ENCODE measurements at places on chromosomes 4 and X.

GRCh38 chrX:79452881-79453280 lies 85.7 kb upstream of the ITM2A start:
- no peaks in the 10 kb centered on the region for H3K4me1 ChIP-seq
- H3K27ac ChIP-seq = no peak overlapping the region
- H3K27me3 ChIP-seq = no peaks in the 10 kb centered on the region
- no peaks in the 10 kb centered on the region for H3K36me3 ChIP-seq
- no peak for DNase-seq
- H3K4me3 ChIP-seq = no peak overlapping the region

DNA sequence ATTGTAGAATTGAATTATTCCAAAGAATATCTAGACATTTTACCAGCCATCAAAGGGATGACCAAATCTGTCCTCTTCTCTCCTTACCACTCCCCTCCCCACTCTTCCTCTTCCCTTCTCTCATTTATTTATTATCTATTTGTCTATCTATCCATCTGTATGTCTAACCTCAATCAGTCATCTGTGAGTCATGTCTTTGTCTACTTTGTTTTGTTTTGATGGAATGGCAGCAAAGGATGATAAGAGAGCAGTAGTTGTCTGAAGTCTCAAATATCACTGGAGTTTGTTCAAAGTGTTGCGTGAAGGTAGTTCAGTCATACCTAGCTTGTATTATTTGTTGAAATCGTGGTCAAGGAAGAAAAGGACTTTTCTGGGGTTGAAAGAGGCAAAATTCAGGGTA lies 34.7 kb upstream of the PGRMC2 start:
- H3K27me3 ChIP-seq = no peaks in the 10 kb centered on the region
- H3K4me1 ChIP-seq = no peaks in the 10 kb centered on the region
- no peaks in the 10 kb centered on the region for H3K36me3 ChIP-seq

GRCh38 chr4:126182336-126182735 lies 867.6 kb downstream of the FAT4 start:
- no peaks in the 10 kb centered on the region for H3K27me3 ChIP-seq
- H3K4me3 ChIP-seq = no peak overlapping the region
- DNase-seq = no peak
- no peaks in the 10 kb centered on the region for H3K36me3 ChIP-seq
- no peaks in the 10 kb centered on the region for H3K4me1 ChIP-seq

DNA sequence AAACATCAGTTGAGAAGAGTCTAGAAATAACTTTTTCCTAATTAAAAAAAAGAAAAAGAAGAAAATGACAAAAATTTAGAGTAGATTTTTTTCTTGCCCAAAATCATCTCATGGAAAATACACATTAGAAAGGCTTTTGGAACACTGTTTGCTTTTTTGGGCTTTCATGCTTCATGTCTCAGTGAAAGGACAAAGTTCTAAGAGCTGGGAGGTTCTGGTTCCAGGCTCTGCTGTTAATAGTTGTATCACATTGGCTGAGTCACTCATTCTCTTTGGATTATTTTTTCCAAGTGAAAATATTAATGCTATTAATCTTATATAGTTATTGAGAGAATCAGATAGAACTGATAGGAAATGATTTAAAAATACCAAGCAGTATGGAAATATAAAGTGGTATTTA lies 32.9 kb upstream of the ETNPPL start:
- no peaks in the 10 kb centered on the region for H3K27me3 ChIP-seq
- H3K36me3 ChIP-seq = no peaks in the 10 kb centered on the region
- H3K4me1 ChIP-seq = no peaks in the 10 kb centered on the region
- no peak for DNase-seq
- H3K4me3 ChIP-seq = no peak overlapping the region
- H3K27ac ChIP-seq = no peak overlapping the region

DNA sequence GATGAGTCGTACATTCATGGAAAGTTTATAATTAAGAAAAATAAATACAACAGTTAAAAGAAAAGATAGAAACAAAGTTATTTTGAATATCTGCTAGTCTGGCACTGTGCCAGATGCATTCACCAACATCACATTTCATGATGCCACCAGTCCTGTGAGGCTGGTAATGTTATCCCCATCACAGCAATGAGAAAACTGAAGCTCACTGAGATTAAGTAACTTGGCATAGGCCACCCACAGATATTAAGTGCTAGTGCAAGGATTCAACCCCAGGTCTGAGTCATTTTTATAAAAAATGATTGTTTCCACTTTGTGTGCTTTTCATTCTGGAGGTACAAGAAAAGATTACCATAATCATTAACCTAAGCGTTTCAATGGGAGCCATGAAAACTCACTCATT lies 65.0 kb upstream of the IL15 start:
- H3K4me1 ChIP-seq = no peaks in the 10 kb centered on the region
- H3K4me3 ChIP-seq = no peak overlapping the region
- no peaks in the 10 kb centered on the region for H3K36me3 ChIP-seq
- no peak overlapping the region for H3K27ac ChIP-seq
- no peak for DNase-seq
- H3K27me3 ChIP-seq = no peaks in the 10 kb centered on the region

DNA sequence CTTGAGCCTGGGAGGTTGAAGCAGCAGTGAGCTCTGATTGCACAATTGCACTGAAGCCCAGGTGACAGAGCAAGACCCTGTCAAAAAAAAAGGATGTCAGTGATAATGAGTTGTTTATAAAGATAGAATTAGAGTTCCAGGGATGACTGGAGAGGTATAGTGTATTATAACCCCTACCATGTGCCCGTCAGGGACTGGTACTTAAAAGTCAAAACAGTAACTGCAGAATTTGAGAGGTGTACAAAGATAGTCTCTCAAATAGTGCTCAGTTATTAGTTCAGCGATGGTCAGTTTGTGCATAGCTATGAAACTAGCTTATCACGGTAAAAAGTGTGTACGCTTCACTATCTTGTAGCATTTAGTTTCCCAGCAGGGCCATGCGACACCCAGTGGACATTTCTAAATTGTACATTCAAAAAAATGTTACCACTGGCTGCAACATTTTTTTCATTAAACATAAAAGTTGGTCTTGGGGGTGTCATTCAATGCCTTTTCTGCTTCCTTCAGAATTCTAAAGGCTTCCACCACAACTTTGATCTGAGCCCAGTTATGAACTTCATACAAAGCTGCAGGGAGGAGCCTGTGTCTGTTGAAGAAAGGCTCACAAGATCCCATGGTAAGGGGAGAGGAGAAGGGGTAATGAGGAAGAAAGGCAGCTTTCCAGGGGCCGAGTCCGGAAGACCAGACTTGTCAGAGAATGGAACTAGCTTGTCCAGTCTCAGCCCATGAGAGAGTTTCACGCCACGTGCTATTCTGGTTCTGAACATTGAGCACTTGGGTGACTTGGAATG lies 9.2 kb upstream of the GYG2 start:
- H3K4me3 ChIP-seq = no peak overlapping the region
- DNase-seq = peak; percentile 14
- H3K36me3 ChIP-seq = no peaks in the 10 kb centered on the region
- H3K4me1 ChIP-seq = no peaks in the 10 kb centered on the region
- no peak overlapping the region for H3K27ac ChIP-seq

- H3K27ac ChIP-seq = no peak overlapping the region
- no peak overlapping the region for H3K4me3 ChIP-seq
These were observed 4.5 kb downstream of the MED28 start for GRCh38 chr4:17618926-17619325.

DNA sequence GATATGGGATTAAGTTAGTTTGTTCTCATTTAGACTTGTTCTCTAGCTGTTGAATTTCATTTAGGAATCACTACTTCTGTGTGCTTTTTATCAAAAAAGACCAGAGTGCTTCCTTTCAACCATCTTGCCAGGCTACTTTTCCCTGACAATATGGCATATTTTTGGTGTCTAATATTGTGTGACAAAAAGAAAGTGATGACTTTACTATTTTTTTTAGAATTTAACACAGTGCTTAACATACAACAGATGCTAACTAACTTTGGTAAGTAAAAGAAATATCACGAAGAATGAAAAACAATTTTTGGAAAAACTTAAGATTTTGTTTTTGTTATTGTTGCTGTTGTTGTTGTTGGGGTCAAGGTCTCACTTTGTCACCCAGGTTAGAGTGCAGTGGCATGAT lies 462.2 kb upstream of the PABPC4L start:
- DNase-seq = no peak
- no peaks in the 10 kb centered on the region for H3K27me3 ChIP-seq
- H3K4me1 ChIP-seq = no peaks in the 10 kb centered on the region
- H3K27ac ChIP-seq = no peak overlapping the region

DNA sequence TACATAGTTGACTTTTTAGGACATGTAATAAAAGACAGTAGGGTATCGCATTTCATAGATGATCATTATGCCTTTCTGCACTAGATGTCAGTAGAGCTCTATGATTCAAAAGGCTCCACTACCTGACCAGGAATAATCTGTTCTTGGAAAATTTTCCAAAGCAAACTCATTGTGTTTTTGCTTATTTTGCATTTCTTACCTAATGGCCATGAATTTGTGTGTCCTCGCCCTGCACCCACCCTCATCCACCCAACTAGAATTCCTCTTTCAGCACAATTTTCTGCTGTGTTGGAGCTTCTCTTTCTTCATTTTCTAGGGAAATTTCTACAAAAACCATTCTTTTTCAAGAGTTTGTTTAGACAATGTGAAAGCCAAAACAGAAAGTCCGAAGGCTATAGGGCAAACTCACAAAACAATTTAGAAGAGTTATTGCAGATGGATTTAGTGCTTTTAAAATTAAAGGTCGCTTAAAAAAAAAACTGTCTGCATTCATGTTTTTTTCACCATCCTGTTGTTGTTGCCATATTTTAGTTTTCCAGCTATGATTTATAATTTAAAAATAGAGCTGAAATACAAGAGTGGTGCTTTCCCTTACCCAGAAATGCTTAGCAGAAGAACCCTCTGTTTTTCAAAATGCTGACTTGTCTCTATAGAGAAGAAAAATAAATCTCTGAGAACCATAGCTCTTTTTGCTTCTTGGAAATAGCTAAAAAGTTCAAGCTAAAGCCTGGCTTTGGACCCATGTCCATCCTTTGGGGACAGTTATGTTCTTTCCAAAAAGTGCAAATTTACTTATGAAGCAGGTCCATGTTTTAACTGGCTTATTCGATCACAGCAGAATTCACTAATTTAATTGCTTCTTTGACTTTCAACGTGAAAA lies 183.7 kb downstream of the SPATA18 start:
- no peaks in the 10 kb centered on the region for H3K27me3 ChIP-seq
- H3K27ac ChIP-seq = no peak overlapping the region

GRCh38 chr4:53089936-53090729 lies 228.0 kb downstream of the RASL11B start:
- DNase-seq = no peak
- no peak overlapping the region for H3K27ac ChIP-seq
- H3K4me1 ChIP-seq = no peaks in the 10 kb centered on the region
- no peak overlapping the region for H3K4me3 ChIP-seq
- no peaks in the 10 kb centered on the region for H3K27me3 ChIP-seq

DNA sequence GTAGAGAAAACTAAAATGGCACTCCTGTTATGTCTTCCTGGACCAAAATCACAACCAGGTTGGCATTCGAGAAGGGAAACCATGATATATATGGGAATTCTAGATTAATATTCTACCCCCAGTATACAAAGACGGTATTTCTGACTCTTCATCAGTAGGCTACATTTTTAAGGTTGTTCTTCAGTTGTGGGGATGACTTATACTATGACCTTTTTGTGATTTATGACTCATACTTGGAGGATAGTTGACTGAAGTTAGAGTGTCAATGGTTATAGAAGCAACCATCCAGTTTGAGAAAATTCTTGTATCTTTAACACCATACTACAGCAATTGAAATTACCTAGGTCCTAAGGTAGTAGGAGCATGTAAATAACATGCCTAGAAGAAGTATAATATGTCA lies 49.8 kb upstream of the CYSLTR1 start:
- H3K4me3 ChIP-seq = no peak overlapping the region
- H3K27ac ChIP-seq = no peak overlapping the region
- H3K36me3 ChIP-seq = no peaks in the 10 kb centered on the region
- DNase-seq = no peak
- H3K4me1 ChIP-seq = no peaks in the 10 kb centered on the region

GRCh38 chr4:70313736-70314135 lies 21.0 kb upstream of the CABS1 start:
- H3K36me3 ChIP-seq = no peaks in the 10 kb centered on the region
- no peak overlapping the region for H3K27ac ChIP-seq
- H3K4me1 ChIP-seq = no peaks in the 10 kb centered on the region
- H3K27me3 ChIP-seq = no peaks in the 10 kb centered on the region
- H3K4me3 ChIP-seq = no peak overlapping the region

DNA sequence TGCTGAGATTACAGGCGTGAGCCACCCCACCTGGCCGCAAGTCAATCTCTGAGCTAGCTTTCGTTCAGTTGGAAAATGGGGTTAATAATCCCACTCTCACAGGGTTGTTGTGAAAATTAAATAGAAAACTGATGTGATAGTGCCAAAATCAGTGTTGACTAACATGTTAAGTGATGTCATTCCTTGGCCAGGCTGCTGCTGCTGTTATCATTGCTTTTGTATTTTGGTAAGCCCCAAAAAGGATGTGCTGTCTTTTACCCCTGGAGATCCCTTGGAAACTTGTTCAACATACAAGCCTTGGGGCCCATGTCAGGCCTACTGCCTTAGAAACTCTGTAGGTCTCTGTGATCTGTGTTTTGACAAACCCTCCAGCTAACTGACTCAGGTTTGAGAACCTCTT lies 106.3 kb downstream of the AFF1 start:
- DNase-seq = no peak
- peaks cover 23% of the 10 kb centered on the region for H3K4me1 ChIP-seq
- no peaks in the 10 kb centered on the region for H3K27me3 ChIP-seq
- H3K4me3 ChIP-seq = no peak overlapping the region

DNA sequence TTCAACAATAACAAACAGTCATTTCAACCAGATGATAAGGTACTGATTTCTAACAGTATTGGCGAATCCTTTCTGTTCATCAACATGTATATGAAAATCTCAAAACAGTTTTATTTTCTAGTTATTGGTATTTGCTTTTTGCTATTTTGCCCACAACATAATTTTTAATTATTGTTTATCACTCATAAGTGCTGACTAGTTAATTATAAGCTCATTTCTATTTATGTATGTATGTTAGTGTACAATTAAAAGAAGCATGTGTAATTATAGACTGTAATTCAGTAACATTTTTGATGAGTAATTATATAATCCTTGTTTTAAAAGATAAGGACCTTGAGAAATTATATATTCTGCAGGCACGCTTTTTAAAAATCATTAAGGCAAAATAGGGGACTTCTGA lies 67.2 kb upstream of the NPNT start:
- no peaks in the 10 kb centered on the region for H3K27me3 ChIP-seq
- no peaks in the 10 kb centered on the region for H3K36me3 ChIP-seq
- H3K4me1 ChIP-seq = no peaks in the 10 kb centered on the region
- H3K27ac ChIP-seq = no peak overlapping the region
- H3K4me3 ChIP-seq = no peak overlapping the region

DNA sequence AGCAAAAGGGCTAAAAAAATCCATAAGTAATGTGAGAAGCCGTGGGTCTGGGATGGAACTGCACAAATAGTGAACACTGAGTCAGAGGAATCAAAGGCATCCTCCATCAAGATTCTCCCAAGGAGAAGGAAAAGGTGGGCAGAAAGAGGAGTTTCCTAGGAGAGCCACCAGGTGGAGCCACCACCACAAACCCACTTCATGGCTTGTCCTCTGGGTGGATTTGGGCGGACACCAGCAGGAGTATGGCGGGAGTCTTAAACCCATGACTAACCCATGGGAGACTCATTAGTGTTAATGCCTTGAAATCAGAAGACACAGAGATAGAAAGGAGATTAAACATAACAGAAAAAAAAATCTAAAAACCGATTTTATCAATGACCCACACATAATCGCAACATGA lies 147.7 kb downstream of the SH3KBP1 start:
- no peak overlapping the region for H3K27ac ChIP-seq
- no peak overlapping the region for H3K4me3 ChIP-seq
- peaks cover 8% of the 10 kb centered on the region for H3K36me3 ChIP-seq
- H3K4me1 ChIP-seq = peaks cover 25% of the 10 kb centered on the region
